Stimulated activated CD8-positive, alpha-beta memory T cell treated with anti-CD3 and anti-CD28 coated beads, Interleukin-4, amount 100 ng/mL, for 24 hours (primary cell): ENCODE measurements at places on chromosomes 1 and 21.

- no peak for DNase-seq
Measured at GRCh38 chr21:15204970-15205286, 140.1 kb upstream of the NRIP1 start.

GRCh38 chr1:80498673-80499072, 1302.1 kb upstream of the ADGRL2 start:
- DNase-seq, result no peak

GRCh38 chr1:2312515-2313301, 78.6 kb downstream of the MORN1 start:
- DNase-seq, result no peak

DNA sequence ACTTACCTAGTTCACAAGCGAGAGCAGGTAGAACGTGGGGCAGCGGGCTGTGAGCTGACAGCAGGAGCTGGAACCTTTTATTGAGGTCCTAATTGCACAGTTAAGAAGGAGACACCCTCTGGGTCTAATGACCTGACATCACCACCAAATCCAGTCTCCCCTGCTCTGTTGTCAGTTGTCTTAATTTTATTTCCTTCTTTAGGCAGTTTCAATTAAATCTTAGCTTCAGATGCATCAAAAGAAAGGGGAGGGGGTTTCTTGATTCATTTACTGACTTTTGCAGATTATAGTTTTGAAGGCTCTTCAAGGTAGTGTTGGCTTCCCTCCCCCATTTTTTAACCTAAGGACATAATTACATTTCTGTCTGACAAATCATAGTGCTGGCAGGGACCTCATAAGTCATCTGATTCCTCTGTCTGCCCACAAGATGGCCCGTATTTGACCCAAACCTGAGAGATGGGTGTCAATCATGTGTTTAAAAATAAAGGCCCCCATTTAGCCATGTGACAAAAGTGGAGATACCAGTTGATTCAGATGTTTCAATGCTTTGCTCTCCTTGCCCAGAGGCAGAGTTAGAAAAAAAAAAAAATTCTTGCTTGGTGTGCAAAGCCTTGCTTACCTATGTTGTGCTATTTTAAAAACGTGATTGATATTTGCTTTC, at the start of gene TCHHL1:
Gene TCHHL1 (minus strand): TSS at position 51 of the 661 bp plus-strand sequence. CDS start 921 bp downstream, outside the sequence.
- DNase-seq, result no peak

- DNase-seq, result no peak
Measured at GRCh38 chr1:154474802-154475201, 27.2 kb upstream of the TDRD10 start.

- no peak for DNase-seq
Measured at GRCh38 chr1:113434081-113434873, 44.0 kb downstream of the MAGI3 start.

GRCh38 chr1:163459539-163459938, 137.8 kb downstream of the NUF2 start:
- DNase-seq, result no peak

DNA sequence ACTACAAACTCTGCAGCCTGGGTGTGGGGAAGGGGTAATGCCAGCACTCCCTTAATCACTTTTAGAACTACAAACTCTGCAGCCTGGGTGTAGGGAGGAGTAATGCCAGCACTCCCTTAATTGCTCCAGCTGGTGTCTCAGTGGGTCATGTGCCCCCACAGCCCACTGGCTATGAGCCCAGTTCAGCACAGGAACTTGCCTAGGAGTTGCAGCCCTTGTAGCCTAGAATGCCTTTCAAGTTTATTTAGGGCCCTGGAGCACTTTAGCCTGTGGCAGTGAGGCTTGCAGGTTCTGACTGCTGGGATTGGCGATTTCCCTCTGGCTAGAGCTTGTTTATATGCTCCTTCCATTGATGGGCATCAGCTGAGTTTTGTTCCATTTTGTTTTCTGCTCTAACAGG, 17.1 kb downstream of the VN1R5 start:
- no peak for DNase-seq

GRCh38 chr1:58618303-58618702, 41.3 kb upstream of the TACSTD2 start:
- no peak for DNase-seq

DNA sequence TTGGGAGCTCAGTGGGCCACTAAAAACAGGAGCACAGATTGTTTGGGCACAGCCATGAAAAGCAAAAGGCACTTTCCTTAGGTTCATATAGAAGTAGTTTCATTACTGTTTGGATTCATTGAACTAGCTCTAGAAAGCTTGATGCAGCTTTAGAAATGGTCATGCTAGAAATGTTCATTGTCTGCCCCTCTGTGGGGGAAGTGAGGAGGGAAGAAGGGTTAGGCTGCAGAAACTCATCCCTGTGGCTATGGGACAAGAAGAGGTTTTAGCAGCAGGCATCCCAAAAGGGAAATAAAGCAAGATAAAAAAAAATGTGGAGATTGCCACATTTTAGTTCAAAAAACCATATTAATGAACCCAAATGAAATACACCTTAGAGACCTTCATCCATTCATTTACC, 359.6 kb upstream of the PTBP2 start:
- no peak for DNase-seq

DNA sequence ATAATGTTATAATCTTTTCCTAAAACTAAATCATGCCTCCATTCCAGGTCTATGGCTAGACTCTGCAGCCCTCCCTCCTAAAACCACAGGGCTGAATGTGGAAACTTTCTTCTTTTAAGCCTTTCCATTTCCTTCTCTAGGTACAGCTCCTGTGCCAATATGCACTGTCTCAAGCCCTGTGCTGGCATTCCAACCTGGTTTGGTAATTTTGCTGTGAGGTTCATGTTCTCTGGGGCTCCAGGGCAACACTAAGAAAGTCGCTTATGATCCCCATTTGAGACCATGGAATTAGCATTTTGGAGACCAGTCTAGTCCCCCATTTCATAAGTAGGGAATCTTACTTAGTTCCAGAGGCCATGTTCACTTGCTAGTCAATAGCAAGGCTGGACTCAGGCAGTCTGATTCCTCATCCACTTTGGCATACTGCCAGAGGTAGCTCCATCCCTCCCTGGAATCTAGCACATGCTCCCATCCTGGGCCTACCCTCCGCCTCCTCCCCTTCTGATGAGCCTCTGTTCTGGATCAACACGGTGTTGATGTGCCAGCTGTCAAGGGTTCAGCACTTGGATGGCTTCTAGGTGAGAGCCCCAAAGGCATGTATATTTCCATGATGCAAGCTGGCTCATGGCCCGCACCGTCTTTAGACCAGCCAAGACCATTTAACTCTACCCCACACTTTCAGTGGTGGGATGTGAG, 36.5 kb downstream of the ZMYND12 start:
- no peak for DNase-seq

- no peak for DNase-seq
Measured at GRCh38 chr21:15552914-15553494, 176.8 kb upstream of the USP25 start.

DNA sequence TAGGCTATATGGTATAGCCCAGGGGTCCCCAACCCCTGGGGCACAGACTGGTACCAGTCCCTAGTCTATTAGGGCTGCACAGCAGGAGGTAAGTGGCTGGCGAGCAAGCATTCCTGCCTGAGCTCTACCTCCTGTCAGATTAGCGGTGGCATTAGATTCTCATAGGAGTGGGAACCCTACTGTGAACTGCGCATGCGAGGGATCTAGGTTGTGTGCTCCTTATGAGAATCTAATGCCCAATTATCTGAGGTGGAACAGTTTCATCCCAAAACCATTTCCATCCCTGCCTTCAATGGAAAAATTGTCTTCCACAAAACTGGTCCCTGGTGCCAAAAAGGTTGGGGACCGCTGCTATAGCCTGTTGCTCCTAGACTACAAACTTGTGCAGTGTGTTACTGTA, 22.8 kb upstream of the ZBTB8A start:
- DNase-seq, result no peak

- no peak for DNase-seq
Measured at GRCh38 chr1:109887271-109887670, 23.4 kb upstream of the CSF1 start.

DNA sequence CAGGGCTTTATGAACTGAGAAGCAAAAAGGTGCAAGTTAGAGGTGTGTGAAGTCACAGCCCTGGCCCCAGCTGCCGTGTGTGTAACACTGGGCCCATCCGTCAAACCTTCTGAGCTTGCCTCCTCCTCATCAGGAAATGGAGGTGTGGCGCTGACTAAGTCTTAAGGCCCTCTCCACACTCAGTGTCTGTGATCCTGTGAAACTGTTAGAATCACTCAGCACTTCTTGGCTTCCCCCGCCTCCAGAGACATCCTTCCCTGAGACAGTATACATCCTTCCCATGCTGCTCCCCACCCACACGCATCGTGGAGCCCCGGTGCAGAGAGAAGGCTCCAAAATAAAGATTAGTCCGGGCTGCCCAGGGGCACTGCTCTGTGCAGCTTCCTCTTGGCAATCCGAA, 33.3 kb downstream of the LRP8 start:
- no peak for DNase-seq

DNA sequence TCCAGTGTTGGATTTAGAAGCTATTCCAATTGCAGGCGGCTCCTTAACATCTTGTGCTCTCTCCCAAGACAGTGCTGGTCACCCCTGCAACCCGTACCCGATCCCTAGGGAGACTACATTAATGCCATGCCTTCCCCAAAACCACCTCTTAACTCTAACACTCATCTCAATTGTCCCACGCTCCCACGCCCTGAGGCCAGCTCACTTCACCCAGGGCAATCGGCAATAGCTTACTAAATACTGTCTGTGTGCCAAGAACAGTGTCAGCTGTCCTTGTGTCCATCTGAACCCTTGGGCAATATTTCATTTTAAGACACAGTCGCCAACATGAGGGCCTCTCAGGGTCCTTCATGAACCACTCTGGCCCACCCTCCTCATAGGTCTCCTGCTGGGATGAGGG, 13.9 kb downstream of the C1orf198 start:
- no peak for DNase-seq

- no peak for DNase-seq
Measured at GRCh38 chr1:118948846-118949245, 39.3 kb downstream of the TBX15 start.

- no peak for DNase-seq
Measured at GRCh38 chr1:238767321-238767720, 619.0 kb upstream of the CHRM3 start.

GRCh38 chr1:8021676-8022266, 4.3 kb downstream of the ERRFI1 start:
- no peak for DNase-seq

GRCh38 chr21:45513003-45513717, 29.1 kb downstream of the SLC19A1 start:
- no peak for DNase-seq

DNA sequence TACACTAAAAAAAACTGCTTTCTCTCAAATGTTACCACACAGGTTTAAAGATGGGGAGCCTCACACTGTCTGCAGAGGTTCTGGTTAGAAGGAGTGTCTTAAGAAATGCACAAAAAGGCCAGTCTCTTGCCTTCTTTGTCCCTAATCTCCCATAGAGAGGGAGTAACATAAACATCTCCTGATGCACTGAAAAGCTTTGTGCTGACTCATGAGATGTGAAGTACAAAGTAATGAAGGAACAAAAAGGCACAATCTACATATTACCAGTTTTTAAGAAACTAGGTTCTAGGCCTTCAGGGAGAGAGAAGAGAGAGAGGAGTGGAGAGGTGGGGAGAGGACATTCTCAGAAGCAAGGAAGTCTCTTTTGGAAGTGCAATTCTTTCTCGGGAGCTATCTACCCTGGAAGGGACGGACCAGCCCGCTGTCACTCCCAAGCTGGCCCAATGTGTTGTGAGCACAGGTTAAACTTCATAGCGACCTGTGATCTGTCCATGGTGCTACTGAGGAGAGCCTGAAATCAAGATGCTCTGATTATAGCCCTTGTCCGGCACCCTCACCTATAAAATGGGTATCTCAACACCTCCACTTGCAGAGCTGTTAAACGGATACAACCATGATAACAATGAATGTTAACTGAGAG, 458.1 kb downstream of the DISC1 start:
- DNase-seq, result no peak

DNA sequence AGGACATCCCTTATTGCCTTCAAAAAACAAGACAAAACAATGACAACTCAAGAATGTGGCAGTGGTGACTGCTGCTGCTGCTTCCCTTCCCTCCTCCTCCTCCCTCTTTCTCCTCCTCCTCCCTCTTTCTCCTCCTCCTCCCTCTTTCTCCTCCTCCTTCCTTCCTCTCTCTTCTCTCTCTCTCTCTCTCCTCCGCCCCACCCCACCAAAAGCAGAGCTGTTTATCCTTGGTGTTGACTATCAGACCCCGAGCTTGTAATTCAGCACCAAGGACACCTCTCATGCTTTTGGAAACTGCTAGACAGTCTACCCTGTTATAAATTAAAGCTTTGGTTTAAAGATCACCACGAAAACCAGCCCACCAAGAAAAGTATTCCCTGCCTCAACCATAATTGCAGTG, 72.4 kb upstream of the IFNAR2 start:
- DNase-seq, result no peak
